Stimulated activated CD8-positive, alpha-beta memory T cell treated with anti-CD3 and anti-CD28 coated beads, Interleukin-15, amount 100 ng/mL, for 24 hours (primary cell): ENCODE measurements at places on chromosomes 4 and X.
A peak's percentile ranks its signal among the peaks of the same experiment; 100 is the strongest.

DNA sequence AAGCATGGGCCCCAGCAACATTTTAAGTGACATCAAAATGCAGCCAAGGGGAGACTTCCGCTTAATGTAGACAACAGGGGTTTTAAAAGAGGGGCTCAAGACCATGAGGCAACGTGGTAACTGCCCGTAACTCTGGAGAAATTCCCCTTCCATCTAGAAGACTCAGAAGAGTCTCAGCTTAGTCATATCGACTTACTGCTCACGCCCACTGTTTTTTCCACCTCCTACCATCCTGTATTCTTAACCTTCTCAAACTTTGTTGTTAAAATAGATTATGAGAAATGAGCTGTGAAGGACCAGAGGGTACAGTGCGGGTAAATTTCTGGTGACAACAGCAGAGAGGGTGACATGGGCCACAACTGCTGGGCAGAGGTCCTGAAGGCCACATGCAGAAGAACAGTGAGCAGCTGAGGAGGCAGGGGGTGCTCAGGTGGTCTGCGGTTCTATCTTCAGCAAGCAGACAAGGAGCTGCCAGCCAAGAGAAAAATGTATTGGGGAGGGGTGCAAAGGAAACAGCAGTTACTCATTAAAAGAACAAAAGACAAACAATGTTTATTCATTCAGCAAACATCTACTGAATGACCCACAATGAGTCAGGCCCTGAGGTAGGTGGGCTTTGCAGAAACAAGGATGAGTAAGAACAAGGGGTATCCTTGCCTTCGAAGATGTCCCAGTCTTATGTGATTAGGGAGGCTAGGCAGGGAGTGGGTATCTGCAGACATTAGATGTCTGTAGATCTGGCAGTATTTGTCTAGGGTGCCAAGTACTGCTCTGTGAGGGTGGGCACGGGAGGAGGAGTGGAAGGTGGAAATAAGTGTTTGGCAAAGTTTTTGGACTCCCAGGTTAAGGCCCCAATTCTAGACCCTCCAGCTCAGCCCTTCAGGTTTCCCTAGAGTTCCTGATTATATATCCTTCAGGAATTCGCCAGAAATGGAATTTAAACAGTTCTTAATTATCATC lies 175.3 kb downstream of the TSPAN5 start:
- DNase-seq: no peak

DNA sequence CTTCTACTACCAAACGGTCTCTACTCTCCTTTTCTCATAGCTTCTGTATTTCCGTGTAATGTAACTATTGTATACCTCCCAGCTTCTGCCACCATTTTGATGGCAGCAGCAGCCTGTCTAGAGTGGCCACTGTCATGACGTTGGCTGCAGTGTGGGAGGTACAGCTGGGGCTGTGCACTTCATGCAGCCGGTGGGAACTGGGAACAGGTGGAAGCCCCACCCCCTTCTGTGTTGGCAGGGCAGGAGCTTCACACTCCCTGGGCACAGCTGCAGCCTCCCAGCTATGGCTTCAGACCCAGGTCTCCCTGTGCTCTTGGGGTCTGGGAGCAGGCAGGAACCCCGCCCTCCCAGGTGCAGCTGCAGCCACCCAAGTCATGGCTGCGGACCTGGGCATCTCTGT lies 49.8 kb upstream of the SEC24B start:
- no peak for DNase-seq

DNA sequence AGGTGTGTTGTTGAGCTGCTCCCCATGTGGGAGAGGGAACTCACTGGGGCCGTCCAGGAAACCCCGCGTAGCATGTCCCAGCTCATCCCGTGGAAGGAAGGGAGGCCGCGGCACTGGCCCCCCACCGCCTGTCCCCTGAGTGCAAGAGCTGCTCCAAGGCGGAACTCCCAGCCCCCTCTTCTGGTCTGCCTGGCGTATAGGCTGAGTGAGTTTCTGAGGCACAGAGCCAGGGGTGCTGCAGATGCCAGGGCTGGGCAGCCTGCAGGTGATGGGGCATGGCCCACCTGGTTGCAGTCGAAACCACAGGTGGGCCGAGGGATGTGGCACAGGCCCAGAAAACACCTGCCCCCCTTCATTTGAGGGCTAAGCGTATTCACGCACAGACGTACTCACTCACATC lies 49.6 kb downstream of the ABLIM2 start:
- DNase-seq: no peak

GRCh38 chrX:85112293-85112692 lies 108.6 kb downstream of the APOOL start:
- no peak for DNase-seq

DNA sequence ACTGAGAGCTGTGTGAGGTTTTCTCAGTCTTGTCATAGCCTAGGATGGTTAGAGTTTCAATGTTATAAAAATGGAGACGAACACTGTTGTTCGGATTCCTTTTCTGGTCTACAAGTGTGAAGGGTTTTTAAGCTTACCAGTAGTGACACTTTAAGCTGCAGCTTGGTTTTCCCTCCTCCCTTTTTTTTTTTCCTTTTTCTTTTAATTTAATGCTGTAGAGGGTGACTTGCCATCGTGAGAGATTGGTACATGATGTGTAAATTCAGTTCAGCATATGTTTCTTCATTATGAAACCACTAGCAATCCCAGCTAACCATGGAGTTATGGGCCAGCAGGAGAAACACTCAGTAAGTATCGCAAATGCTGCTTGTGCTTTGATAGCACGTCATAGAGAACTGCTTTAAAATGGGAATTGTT lies 165.0 kb downstream of the RAPGEF2 start:
- DNase-seq: no peak

- peak; percentile 26 for DNase-seq
Measured at GRCh38 chr4:173169428-173170181, 994 bp downstream of the GALNT7 start.

GRCh38 chr4:79141530-79141929 lies 184.3 kb downstream of the NAA11 start:
- no peak for DNase-seq

- DNase-seq: no peak
Measured at GRCh38 chr4:177185579-177185978, 124.1 kb upstream of the NEIL3 start.

- DNase-seq: no peak
Measured at GRCh38 chr4:89899152-89899551, 4.5 kb downstream of the MMRN1 start.

GRCh38 chrX:47384502-47384901 lies 14.1 kb downstream of the ZNF157 start:
- DNase-seq: peak; percentile 21
